ENCODE measurements at places on chromosomes 7 and 10.

GRCh38 chr10:73799899-73800559 is 11.4 kb downstream of the NDST2 start:
- no peak for DNase-seq

- no peak for DNase-seq
Measured at GRCh38 chr10:107148906-107149305, 15.6 kb downstream of the SORCS1 start.

GRCh38 chr7:99003419-99003818 is 125.1 kb downstream of the TRRAP start:
- DNase-seq = no peak

- no peak for DNase-seq
Measured at GRCh38 chr7:151013733-151014497, 10.4 kb downstream of the ATG9B start.

GRCh38 chr7:135428011-135428410 is 81.9 kb downstream of the CNOT4 start:
- no peak for DNase-seq

- peak; percentile 5 for DNase-seq
Measured at GRCh38 chr10:85225311-85225710, 896.9 kb downstream of the CCSER2 start.

- DNase-seq = no peak
Measured at GRCh38 chr10:1369197-1369596, 313.0 kb downstream of the WDR37 start.

DNA sequence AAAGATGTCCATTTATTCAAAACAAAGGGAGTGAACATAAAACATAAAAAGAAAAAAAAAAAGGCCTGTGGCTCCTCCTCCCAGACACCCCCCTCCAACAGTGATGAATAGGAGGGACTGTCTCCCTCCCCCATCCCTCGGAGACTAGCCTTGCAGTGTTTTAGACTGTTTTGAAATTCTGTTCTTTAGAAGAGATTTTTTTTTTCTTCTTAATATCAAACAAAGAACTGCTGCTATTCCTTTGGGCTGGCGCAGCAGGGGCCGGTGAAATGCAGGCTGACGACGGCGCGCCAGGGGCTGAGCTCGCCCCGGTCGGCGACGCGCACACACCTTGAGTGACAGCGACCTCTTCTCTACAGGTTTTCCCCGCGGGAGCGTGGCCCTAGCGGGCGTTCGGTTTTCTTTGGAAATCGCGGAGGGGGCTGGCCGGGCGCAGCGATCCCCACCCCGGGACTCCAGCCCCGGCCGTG is at the start of gene LANCL2:
Gene LANCL2, plus strand, starts transcription at position 133 of the 470 bp plus-strand sequence. CDS start 689 bp downstream, outside the sequence.
- DNase-seq = peak; percentile 50

DNA sequence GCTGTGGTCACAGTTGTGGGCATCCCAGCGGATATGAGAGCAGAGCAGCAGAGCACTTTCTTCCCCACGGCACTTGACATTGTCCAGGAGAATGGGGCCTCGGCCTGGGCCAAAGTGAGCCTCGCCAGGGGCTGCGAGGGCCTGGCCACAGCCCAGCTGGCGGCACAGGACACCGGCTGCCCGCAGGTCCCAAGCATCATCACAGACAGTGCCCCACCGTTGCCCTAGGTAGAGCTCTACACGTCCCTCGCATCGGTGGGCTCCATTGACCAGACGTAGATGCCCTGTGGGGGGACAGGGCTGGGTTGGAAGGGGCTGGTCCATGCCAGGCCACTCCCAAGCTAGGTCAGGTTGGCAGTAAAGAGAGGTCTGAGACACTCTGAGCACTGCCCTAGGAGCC is 19.4 kb downstream of the SSC4D start:
- no peak for DNase-seq

GRCh38 chr7:96697822-96698221 is 11.8 kb downstream of the SEM1 start:
- DNase-seq = no peak

DNA sequence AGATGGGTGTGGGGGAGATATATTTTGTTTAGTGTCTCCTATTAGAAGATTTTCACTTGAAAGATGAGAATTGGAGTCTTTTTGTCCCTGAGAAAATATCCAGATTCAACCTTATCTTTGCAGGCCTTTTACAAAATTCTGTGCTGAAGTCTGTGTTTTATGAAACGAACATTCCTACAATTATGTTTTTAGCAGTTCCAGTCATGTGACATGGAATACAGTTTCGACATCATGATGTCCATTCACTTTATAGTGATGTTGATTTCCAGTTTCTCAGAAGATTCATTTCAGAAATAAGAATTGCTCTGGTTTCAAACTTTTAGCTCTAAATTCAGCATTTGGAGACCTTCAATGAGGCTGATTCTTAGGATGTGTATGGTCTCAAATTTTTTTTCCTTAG is 54.4 kb downstream of the CACNB2 start:
- no peak for DNase-seq

DNA sequence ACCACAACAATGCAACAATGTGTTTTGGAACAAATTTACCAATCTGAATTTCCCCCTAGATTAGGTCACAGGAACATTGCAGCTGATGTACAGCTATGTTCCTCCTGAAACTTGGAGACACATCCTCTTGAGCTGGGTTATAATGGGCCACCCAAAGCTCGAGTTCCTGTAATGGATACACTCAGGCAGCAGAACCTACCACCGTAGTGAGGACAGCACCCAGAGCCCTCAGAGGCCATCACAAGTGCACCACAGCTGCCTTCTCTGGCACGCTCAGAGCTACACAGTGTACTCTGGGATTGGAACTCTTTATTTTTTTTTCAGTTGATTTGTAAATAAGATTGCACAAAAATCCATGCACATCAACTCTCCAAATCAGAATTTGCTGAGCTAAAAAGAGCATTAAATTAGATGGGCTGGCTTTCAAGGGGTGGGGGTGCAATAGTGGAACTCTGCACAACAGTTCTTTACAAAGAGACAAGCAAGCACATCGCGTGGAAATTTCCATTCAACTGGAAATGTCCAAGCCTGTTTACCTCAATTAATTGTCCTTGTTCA is 56.7 kb downstream of the EGFR start:
- DNase-seq = no peak

- no peak for DNase-seq
Measured at GRCh38 chr10:132187430-132188138, 836 bp downstream of the DPYSL4 start.

DNA sequence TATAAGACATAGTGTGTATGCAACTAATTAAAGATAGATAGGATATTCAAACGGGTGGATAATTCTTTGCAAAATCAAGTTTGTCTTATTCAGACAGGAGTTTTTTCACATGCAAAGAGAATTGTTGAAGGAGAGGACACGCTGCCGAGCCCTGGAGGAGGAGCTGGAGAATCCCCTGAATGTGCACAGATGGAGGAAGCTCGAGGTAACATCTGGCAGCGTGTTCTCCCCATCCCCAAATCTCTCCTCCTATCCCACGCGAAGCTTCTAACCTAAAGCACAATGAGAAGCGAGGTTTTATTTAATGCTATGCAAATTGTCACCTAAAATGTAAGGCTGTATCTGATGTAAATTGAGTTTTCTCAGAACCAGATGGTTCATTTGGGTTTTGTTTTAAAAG is 50.0 kb downstream of the CFAP58 start:
- no peak for DNase-seq

DNA sequence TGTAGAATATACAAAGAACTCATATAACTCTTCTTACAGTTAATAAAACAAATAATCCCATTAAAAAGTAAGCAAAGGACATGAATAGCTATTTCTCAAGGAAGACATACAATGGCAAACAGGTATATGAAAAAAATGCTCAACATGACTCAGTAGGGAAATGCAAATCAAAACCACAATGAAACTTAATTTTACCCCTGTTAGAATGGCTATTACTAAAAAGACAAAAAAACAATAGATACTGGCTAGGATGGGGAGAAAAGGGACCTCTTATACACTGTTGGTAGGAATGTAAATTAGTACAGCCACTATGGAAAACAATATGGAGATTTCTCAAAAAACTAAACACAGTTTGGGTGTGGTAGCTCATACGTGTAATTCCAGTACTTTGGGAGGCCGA is 37.8 kb downstream of the HERPUD2 start:
- DNase-seq = no peak

DNA sequence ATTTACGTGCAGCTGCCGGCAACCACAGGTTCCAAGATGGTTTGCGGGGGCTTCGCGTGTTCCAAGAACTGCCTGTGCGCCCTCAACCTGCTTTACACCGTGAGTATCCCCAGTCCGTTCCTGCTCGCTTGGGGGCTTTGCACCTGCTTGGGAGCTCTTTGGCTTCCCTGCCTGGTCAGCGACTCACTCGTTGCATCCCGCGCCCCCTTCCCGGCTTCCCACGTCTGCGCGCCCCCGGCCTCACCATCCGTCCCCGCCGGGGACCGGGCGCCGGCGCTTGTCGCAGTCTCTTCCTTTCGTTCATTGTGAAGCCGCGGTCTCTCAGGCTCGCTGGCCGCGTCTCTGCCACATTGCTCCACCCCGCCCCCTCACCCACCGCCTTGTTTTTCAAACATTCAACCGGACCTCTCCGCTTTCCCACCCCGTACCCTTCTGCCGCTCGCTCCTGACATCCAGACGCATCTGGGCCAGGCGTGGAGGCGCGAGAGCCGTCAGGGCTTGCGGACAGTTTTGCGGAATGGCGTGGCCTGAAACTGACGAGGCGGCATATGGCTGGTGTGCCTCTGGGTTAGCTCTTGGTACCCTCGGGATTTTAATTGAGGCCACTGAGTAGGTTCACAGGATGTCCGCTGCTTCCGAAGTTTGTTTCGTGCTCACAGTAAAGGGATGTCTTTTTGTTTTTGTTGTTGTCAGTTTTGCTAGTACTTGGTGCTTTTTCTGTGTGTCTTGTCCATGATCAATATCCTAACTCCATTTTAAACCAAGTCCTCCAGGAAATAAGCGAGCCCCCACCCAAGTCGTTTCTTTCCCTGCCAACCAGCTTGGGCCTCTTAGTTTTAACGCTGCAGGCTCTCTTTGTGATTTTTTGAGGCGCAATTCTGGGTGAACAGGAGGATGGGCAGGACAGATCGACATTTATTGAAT is 639 bp downstream of the TSPAN13 start:
- DNase-seq = peak; percentile 20

GRCh38 chr10:69499726-69500689 is 48.7 kb downstream of the TSPAN15 start:
- DNase-seq = no peak

GRCh38 chr10:67506083-67506756 is 189.8 kb downstream of the CTNNA3 start:
- DNase-seq = no peak

DNA sequence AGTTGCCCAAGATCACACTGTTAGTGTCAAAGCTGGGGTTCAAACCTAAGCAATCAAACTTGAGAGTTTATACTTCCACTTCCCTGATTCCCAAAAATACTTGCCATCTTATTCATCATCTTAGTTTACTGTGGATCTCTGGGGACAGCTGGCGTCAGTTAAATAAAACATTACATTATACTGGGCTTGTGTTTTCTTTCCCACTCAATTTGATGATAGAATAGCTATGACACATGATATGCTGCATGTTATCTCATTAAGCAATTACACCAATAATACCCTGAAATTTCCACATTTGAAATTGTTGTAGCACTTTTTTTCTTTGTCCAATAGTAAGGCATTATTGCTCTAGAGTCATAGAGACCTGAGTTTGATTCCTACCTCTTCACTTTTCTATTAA is 62.9 kb upstream of the MXI1 start:
- DNase-seq = no peak

DNA sequence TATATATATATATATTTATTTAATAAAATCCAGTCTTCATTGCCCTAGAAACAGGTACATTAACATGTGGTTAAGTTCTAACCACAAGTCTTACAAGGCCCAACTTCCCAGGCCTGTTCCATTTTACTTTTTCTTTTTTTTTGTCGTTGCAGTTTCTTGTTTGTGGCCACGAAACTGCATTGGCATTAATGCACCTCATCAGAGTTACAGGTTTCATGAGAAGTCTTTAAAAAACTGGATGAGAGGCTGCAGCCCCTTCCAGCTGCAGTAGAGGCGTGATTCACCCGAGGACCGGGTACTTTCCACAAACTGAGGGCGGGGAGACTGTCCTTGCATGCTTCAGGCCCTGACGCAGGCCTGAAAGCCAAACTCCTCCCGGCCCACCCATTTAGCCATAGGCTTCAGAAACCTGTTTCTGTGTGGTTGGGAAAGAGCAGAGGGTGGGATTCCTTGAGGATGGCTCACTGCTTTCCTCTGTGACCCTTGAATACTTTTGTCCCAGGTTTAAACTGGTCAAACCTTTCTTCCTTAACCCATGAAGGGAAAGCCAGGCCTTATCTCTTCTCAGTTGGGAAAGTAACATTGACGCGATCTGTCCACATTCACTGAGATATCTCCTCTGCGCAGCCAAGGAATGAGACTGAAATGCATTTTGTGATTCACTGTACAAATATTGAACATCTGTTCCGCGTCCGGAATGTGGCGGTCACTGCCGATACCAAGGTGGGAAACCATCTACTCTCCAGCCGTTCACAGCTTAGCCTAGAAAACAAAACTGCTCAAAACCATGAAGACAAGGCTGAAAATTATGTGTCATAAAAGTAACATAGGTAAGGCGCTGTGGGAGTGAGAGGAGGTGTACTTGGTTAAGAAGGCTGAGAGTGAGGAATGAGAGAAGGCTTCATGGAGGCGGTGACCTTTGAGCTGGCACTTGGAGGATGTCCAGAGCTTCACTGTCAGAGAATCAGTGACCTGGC is 311.7 kb downstream of the GATA3 start:
- DNase-seq = no peak

GRCh38 chr7:88789480-88790064 is 6.0 kb downstream of the TEX47 start:
- DNase-seq = peak; percentile 20

- no peak for DNase-seq
Measured at GRCh38 chr10:19929506-19930140, 113.4 kb downstream of the PLXDC2 start.

- DNase-seq = peak; percentile 6
Measured at GRCh38 chr10:100009283-100009792, 409 bp downstream of the DNMBP start.

- no peak for DNase-seq
Measured at GRCh38 chr7:4024133-4024532, 658.0 kb upstream of the FOXK1 start.

- DNase-seq = no peak
Measured at GRCh38 chr7:155069992-155070751, at the start of gene HTR5A. Gene HTR5A, plus strand, starts transcription at chr7:155070324. Its CDS starts 576 bp downstream, at chr7:155070900.

- DNase-seq = no peak
Measured at GRCh38 chr10:17606547-17607040, 10.6 kb downstream of the HACD1 start.

Measured in NCI-H1694 (cell line).